ENCODE measurements at places on chromosomes 5 and 9. TPM values are rescaled to one million over a fixed set of nuclear protein-coding genes. Genes with fewer than 3 reads are reported as not detected.

Gene PLEKHG4B
- 0.16 TPM for polyA plus RNA-seq

Gene PLAC8L1
- polyA plus RNA-seq = 0.22 TPM

Gene TAS2R1
- not detected for polyA plus RNA-seq

Gene FAM221B
- not detected for polyA plus RNA-seq

Gene ARSI
- 0.77 TPM for polyA plus RNA-seq

Gene NKD2
- 4.5 TPM for polyA plus RNA-seq

Gene SVEP1
- polyA plus RNA-seq = 0.18 TPM

Gene LCN12
- 0.77 TPM for polyA plus RNA-seq

Gene CCL28
- polyA plus RNA-seq = 3.9 TPM

Data from esophagus (tissue), 2 donors.